ENCODE measurements at places on chromosomes 4 and X. TPM values are rescaled to one million over a fixed set of nuclear protein-coding genes. Genes with fewer than 3 reads are reported as not detected.
A peak's percentile ranks its signal among the peaks of the same experiment; 100 is the strongest.

CACNA1F gene
- not detected for total RNA-seq

SPON2 gene
- total RNA-seq = 10.9 TPM

GLUD2 gene
- total RNA-seq = 0.55 TPM

EBP gene
- total RNA-seq = 72.5 TPM

MFAP3L gene
- total RNA-seq = 14.2 TPM

SPANXB1 gene
- total RNA-seq = not detected

MSX1 gene
- total RNA-seq = 1.6 TPM

DNA sequence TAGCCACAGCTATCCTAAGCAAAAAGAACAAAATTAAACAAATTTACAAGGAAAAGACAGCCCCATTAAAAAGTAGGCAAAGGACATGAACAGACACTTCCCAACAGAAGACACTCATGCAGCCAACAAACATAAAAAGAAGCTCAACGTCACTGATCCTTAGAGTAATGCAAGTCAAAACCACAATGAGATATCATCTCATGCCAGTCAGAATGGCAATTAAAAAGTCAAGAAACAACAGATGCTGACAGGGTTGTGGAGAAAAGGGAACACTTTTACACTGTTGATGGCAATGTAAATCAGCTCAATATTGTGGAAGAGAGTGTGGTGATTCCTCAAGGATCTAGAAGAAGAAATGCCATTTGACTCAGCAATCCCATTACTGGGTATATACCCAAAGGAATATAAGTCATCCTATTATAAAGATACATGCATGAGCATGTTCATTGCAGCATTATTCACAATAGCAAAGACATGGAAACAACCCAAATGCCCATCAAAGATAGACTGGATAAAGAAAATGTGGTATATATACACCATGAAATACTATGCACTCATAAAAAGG, 163.0 kb upstream of the TET2 start:
- DNase-seq = no peak

GRCh38 chr4:5137927-5138326, 86.6 kb downstream of the STK32B start:
- DNase-seq = no peak

- no peak for DNase-seq
These were observed 49.3 kb upstream of the EPHA5 start for GRCh38 chr4:65719635-65720034.

DNA sequence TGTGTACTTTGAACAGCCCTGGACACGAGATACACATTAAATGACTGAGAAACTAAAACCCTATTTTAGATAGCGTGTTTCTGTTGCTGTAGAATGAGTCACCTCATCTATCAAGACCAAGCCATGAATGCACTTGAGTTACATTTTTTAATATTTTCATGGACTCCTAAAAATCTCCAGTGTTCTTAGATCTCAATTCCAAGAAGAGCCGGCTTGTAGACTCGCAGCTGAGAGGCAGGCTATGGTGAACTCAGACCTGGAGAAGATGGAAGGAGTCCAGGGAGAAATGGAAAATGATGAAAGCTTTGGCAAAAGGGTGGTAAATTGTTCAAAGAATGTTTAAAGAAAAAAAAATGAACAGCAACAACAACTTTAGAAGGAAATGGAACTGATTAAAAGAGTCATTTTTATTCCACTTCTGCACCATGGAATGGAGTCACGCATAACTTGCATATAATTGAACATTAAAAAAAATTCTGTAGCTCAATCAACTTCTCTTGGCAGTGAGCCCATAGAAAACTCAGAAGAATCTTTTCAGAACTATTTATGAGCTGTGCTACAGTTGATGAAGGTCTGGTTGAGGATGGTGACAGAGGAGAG, 129.8 kb downstream of the MXRA5 start:
- DNase-seq = no peak

DNA sequence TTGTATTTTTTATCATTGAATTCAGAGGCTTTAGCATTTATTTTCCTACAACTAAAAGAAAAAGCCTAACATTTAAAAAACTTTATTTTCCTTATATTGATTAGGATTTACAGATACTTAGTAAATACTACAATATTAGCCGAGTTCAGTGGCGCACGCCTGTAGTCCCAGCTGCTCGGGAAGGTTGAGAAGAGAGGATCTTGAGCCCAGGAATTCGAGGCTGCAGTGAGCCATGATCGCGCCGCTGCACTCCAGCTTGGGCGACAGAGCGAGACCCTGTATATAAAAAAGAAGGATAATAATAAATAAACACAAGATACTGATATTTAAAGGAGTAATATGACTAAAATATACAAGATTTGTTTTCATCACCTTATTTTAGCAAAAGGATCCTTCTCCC, 681 bp upstream of the UPF3B start:
- no peak for DNase-seq

DNA sequence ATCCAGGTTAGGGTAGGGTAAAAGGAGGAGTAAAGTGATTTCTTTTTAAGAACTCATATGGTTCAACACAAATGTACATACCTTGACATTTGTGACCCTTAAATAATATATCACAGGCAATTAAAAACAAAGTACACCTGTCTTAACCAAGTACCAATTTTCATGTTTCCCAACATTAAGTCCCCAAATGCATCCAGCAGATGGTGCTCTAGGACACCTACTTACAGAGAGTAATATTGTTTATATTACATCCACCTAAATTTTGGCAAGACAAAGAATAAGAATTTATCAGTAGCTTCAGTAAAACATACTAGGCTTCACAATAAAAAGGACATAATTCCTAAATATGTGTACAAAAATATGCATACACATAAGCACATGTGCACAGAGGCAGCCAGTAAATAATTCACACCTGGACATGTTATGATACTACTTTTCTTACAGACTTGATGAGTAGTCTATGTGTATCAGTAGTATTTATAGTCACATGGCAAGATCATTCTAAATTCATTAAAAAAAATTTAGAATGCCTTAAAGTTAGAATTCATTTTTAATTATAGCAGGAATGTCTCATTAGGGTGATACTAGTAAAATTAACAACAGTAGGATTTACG, 219.7 kb downstream of the DCLK2 start:
- DNase-seq = no peak

GRCh38 chr4:150078579-150079080, 385 bp downstream of the DCLK2 start:
- no peak for DNase-seq

DNA sequence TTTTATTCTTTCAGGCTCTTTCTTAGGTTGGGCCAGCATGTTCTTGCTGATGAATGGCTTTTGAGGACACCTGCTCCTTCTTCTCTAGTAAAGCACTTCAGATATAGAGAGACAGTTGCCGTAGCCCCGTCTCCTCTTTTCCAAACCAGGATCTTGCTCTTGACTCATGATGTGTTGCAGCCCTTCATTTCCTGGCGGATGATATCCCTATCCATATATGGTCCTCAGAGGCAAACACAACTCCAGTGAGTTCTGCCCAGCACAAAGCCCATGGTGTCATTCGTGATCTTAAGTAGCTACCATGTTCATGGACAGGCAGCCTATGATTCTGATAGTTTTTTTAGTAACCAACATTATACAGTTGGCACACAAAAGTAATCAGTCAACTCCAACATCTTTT, 59.8 kb upstream of the ACSL1 start:
- DNase-seq = no peak

DNA sequence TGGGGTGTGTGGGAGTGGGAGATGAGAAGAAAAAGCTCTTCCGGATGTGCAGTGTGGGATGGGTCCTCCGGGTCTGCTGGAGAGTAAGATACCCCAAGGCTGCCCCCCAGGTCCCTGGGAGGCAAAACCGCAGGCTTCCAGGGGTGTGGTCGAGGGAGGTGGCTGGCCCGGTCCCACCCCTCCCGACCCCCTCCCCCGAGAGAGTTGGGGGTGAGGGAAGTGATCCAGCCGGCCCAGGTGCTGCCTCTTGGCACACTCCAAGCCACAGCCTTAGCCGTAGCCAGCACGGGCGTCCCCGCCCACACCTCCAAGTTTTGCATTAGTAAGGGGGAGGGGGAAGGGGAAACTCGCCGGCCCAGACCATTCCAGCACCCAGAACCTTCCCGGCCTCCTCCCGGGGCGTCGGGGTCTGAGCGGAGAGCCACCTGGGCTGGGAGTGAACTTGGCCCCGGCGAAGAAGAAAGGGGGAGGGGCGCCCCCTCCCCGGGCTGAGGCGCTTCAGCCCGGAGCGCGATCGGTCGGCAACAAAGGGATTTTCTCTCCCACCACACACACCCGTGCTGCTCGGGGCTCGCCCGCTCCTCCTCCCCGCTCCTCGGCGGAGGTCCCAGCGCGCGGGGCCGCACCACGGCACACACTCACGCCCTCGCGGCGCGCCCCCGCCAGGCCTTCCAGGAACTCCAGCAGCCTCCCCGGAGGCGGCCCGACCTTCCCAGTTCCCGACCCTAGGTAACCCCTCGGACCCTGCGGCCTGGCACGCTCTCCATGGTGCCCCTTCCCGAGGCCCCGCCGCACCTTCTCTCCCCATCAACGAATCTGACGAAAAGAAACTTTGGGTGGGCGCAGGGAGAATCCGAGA, 14.4 kb downstream of the BCOR start:
- no peak for DNase-seq

DNA sequence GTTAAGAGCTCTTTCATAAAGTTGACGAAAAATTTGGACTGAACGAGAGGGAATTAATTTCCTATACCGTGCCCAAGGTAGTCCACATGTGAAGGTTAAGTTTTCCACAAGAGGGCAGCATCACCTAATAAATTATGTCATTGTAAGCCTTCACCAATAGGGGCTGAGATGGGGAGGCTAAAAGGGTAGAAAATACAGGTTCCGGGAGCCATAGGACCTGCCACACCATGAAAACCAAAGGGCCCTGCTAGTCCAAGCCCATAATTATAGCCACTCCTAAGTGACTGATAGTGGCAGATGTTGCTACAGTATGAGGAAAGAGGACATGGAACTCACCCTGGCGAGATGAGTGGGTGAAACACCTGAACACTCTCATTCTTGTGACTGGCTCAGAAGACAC, 122.2 kb downstream of the SHROOM4 start:
- DNase-seq = no peak

- DNase-seq = no peak
These were observed 29.5 kb downstream of the NIPAL1 start for GRCh38 chr4:48046059-48046458.

DNA sequence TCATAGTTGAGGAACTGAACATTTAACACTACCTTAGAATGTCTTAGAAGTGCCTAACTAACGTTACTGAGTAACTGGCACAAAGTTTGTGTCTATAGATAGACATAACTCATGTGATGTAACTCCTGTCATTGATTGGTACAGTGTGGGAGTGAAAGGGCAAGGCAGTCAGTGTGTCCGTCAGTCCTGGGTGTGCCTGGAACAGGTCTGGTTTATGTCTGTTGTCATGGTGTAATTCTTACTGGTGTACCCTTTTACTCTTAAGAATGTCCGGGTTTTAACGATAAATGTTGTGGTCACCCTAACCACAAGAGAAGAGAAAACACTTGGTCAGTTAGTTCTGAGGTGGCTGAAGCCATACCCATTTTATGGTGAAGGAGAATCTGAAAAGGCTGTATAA, 93.1 kb upstream of the ESX1 start:
- DNase-seq = peak; percentile 41

DNA sequence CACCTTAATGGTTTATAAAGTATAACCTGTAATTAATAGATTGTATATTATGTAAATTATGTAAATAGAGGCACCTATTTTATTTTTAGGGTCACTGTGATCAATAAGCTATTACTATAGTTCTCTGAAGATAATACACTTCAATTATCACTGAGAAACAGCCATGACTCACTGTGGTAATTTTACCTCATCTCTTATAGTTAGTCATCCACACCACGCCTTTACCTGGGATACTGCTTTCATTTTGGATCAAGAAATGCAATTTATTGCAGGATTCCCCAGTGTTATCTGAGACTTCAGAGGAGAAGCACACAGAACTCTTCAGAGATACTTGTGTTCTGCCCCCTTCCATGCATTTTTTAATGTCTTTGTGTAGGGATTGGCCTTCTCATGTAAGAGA, 348.1 kb upstream of the ATOH1 start:
- DNase-seq = no peak

DNA sequence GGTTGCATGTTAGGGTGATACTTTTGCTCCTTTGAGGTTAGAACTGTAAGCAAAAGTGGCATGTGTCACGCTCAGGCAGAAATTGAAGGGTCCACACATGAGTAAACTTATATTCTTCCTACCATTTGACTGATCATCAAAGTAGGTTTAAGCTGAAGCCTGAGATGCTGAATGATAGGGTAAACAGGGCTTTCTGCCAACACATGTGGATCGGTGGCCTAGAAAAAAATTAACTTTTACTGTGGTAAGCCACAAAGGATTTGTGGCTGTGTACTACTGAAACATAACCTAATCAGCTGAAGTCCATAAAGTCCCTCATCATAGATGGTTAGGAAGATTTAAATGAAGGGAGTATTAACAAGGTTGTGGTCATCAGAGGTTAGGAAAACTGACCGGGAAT, 1070.1 kb downstream of the STPG2 start:
- DNase-seq = peak; percentile 2

DNA sequence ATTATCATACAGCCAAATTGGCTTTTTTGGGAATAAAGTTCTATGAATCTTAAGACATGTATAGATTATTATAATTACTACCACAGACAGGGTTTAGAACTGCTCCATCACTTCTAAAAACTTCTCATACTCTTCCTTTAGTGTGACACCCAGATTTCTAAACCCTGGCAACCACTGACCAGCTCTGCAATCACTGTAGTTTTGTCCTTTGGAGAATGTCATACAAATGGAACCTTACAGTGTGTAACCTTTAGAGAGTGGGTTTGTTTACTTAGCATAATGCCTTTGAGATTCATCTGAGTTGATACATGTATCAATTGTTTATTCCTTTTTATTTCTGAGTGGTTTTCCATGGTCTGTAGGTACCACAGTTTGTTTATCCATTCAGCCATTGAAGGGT, 95.0 kb downstream of the TMEM164 start:
- no peak for DNase-seq

GRCh38 chr4:145909281-145909715, 29.3 kb downstream of the ZNF827 start:
- DNase-seq = no peak

- DNase-seq = no peak
These were observed 25.5 kb downstream of the MOB1B start for GRCh38 chr4:70927502-70928137.

- DNase-seq = no peak
These were observed 69.1 kb upstream of the UCP1 start for GRCh38 chr4:140637836-140638235.

DNA sequence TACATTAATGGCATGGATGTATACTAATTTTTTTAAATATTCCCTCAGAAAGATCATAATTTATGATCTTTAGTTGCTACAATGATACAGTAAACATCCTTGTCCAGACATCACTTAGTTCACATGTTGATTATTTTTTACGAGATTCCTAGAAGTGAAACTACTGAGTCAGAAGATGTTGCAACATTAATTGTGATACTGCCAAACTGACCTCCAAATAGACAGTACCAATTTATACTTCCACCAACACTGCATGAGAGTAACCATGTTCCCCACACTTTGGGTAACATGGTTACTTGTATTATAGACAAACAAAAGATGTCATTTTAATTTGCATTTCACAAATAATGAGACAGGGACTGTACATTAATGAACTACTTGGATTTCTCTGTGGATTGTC, 19.6 kb downstream of the RCHY1 start:
- DNase-seq = no peak

Data from kidney epithelial cell (primary cell).